ENCODE measurements at places on chromosomes 2 and 18.

GRCh38 chr2:230967113-230967512, 28.8 kb upstream of the SPATA3 start:
- no peak for DNase-seq

GRCh38 chr18:44602845-44603244, 77.8 kb upstream of the SETBP1 start:
- DNase-seq = no peak

GRCh38 chr2:71816815-71817214, 330.8 kb downstream of the CYP26B1 start:
- DNase-seq = no peak

- DNase-seq = no peak
Observed at GRCh38 chr2:163692081-163692480, 43.7 kb downstream of the FIGN start.

DNA sequence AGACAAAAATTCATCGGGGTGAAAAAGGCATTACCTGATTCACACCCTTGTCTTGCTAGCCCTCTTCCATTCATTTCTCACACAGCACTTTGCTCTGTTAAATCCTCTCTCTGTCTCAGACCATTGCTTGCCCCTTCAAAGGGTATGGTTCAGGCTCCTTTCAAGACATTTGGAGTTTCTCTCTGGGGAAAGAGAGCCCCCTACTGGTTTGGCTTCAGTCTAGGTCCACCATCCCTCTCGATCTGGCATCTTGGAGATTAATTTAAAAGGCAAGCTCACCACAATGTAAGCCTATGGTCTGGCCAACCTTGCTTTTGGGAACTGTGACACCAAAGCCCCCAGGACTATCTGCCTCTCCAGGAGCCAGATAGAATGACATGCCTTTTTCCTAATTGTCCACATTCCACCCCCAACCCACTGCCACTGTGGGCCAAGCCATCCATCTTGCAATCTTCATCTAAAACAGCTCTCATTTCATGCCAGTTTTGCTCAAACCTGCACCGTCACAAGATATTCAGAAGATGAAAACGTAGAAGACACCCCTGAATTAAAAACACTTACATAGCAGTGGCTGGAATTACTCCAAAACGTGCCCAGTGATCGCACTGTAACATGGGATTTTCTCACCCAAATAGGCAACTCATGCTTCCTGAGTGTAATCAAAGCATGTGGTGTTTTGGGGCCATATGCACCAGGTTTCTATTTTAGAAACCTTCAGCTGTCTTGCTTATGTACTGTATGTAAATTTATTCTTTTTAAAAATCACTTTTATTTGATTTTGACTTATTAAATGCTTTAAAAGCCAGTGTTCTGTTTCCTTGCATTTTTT, 93.9 kb downstream of the FARSB start:
- peak; percentile 82 for DNase-seq

GRCh38 chr2:83784947-83785346, 674.1 kb downstream of the SUCLG1 start:
- DNase-seq = no peak

GRCh38 chr2:36904636-36905035, 61.7 kb downstream of the STRN start:
- no peak for DNase-seq
